ENCODE measurements at places on chromosomes 5 and 9.

GRCh38 chr5:150059623-150060022 is 26.7 kb downstream of the CSF1R start:
- DNase-seq = no peak

DNA sequence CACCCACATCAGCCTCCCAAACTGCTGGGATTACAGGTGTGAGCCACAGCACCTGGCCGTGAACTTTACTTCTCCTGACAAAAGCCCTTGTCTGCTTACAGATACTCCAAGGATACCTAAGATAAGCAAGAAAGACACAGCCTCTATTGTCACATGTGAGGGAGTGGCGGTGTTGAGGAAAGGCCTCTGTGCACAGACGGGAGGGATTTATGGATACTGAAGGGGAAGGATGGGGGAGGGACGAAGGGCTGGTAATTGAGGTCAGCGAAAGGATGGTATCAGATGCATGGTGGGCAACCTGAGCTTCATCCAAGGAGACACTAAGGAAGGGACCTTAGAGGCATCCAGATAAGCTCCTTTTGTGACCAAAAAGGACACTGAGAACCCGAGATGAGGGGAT is 66.7 kb upstream of the CKMT2 start:
- DNase-seq = no peak

DNA sequence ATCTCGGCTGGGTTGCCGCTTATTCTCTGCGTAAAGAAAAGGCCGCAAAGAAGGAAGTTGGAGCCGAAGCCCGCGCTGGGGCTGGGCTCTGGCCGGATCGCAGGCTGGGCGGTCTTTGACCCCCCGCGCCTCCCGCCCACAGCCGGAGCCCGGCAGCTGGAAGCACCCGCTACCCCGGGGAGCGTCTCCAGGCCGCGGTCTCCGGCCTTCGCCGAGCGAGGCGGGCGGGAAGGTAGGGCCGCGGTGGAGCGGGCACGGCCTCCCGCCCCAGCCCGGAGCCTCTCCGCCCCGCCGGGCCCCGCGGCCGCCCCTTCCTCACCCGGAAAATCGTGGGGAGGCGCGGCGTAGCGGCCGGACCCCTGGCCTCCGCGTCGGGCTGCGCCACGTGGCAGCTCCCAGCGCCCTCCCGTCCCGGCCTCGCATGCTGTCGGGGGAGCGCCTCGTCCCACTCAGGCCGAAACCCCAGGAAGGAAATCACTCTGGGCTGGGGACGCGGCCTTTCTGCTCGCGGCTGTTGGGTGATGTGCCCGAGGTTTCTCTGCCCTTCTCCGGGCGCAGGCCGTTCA is 12.0 kb downstream of the FOXD1 start:
- peak; percentile 4 for DNase-seq

DNA sequence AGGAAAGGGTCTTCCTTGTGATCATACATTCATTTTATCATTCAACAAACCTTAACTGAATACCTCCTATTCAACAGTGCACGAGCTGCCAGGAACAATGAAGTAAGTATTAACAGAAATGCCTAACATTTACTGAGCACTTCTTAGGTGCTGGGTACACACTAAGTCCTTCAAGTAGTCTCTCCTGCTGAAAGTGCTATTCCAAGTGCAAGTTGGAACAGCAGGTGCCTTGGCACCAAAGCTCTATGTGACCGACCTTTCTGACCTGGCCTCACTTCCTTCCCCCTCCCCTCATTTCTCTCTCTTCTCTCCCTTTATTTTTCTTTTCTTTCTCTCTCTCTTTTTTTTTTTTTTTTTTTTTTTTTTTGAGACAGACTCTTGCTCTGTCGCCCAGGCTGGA is 94.5 kb downstream of the GRIA1 start:
- no peak for DNase-seq

DNA sequence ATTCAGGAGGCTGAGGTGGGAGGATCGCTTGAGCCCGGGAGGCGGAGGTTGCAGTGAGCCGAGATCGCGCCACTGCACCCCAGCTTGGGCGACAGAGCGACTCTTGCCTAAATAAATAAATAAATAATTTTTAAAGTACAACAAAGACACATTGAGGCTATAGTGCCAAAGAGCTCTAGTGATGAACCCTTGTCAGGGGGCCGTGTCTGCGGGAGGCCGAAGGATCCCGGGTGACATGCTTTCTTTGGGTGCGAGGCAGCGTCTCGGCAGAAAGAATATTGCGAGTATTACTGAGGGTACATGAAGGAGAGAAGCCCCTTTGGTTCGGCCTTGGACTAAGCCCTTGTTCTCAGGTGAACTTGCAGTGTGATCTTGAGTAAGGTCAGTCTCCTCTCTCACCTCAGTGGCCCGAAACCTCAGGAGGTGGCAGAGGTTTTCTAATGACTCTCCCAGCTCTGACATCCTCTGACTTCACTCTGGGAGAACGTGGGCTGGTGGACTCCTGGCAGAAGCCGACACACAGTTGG is 397 bp upstream of the RECK start:
- DNase-seq = no peak

DNA sequence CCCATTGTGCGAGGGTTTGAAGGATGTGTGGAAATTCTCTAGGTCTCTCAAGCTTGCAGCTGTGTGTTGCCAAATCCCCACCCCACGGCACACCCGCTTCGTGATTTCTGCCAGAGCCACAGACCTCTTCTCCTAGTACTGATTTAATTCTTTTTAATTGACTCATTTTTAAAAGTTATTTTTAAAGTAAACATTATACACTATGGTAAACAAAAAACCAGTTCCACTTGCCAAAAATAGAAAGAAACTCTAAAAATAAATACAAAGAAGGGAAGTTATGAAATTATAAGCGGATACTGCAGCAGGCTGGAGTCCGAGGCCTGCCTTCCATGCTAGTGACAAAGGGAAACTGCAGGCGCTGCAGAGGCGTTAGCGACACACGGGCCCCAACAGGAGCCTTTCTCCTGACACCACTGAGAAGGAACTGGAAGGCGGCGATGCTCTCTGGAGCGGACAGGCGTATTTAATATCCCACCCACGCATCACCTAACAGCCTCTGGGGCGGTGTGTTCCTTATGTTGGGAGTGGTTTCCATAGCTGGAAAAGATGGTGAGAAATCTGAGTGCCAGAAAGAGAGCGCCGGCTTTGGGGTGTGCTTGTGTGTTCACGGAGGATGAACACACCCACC is 122.5 kb downstream of the COL23A1 start:
- DNase-seq = peak; percentile 55

- no peak for DNase-seq
These were observed 358.9 kb downstream of the ACTL7B start for GRCh38 chr9:108496846-108497245.

GRCh38 chr5:176490301-176490700 is 42.1 kb downstream of the FAF2 start:
- DNase-seq = no peak

- peak; percentile 81 for DNase-seq
These were observed 146.8 kb upstream of the IQGAP2 start for GRCh38 chr5:76256116-76256889.

DNA sequence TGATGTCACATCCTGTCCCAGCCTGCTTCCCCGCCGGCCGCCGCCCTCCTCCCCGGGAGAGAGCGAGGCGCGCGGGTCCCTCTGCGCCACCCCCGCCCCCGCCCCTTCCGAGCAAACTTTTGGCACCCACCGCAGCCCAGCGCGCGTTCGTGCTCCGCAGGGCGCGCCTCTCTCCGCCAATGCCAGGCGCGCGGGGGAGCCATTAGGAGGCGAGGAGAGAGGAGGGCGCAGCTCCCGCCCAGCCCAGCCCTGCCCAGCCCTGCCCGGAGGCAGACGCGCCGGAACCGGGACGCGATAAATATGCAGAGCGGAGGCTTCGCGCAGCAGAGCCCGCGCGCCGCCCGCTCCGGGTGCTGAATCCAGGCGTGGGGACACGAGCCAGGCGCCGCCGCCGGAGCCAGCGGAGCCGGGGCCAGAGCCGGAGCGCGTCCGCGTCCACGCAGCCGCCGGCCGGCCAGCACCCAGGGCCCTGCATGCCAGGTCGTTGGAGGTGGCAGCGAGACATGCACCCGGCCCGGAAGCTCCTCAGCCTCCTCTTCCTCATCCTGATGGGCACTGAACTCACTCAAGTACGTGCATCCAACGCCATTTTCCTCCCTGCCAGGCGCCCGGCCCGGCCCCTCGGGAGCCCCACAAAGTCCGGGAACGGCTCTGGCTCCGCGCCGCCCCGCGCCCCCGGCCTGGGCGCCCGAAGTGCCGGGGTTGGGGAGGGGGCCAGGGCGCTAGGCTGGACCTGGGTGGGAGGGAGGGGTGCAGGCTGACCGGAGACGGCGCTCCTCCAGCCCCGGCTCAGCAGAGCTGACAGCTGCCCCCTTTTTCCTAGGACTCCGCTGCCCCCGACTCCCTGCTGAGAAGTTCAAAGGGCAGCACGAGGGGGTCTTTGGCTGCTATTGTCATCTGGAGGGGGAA is 12.0 kb upstream of the OLFM1 start:
- peak; percentile 80 for DNase-seq

DNA sequence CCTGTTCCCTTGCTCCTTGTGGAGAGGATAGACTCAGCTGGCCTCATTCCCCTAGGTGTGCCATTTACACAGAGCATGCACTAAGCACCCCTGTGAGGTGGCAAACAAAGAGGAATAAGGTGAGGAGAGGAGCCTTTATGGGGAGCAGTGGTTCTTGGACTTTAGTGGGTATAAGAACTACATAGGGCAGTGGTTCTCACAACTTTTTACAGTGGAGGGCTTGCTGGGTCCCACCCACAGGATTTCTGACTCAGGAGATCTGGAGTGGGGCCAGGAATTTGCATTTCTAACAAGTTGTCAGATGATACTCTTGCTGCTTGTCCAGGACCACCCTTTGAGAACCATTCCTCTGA is 42.0 kb downstream of the CSF1R start:
- DNase-seq = peak; percentile 72

DNA sequence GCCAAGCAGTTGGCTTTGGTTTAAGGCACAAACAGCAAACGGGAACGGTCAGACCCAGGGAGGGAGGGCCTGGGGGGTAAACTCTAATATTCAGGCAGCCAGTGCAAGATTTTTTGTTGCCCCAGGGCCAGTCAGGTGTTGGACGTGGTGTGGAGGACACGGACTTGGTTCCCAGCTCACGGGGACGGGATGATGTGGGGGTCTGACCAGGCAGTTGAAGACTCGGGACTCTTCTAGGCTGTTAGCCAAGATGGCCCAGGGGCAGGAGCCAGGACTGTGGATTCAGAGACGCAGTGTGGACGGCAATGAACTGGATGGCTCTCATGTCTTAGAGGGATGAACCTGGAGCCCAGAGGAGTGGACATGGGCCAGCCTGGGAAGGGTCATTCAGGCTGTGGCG is 169.2 kb downstream of the C9orf50 start:
- no peak for DNase-seq

GRCh38 chr5:110179321-110179720 is 489.6 kb downstream of the MAN2A1 start:
- no peak for DNase-seq

GRCh38 chr5:65149827-65150226 is 331.9 kb downstream of the ADAMTS6 start:
- no peak for DNase-seq

DNA sequence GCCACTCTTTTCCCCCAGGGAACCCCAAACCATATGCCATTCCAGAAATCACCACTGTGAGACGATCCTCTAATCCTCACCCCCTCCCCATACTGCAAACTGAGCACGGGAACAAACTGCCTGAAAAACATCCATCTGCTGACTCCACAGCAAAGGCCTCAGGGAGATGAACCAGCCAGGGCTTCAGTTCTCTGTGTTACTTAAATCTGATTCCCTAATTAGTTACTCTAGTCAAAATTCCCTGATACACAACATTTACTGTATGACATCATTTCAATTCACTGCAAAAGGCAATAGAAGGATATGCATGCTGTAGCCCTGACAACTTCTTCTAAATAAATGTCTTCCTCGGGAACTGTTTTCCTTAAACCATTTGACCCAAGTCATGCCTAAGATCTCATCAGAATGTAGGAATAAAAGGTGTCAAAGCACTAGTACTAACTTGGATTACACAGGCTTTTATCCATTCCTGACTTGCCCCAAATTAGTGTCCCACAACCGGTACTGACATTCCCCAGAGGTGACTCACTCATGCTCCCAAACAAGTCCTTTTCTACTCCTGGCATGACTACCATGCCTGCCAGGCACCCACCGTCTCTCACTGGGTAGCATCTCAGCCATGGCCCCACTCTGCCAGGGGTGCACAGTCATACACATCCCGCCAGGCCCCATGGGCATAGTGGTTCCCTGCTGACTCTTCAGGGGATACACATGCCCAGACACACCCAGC is 35.0 kb downstream of the MTX3 start:
- peak; percentile 78 for DNase-seq

DNA sequence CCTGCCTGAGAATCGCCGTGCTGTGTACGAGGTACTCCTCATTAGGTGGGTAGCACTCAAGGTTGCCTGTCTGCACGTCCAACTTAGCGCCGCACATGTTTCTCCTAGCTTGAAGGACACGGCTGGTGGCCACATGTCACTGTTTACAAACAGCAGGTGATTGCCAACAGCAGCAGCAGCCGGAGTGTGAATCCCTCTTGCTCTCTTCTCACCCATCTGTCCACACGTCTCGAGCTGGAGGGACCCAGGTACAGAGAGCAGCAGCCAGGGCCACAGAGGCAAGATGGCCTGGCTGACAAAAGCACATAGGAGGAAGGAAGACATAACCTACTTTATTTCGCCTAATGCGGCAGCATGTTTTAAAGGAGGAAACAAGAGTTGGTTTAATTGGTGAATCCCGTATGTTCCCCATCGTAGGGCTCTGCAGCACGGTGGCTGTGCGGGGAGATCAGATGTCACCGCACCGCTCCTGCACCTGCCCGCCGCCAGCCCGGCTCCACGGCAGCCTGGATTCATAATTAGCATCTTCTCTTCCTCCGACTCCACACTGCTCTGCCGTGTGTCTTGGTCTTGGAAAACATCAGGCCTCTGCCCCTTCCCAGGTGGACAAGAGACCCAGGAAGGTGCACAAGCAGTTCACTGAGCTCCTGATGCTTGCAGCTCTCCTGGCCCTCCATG is 201.6 kb upstream of the IRX1 start:
- no peak for DNase-seq

DNA sequence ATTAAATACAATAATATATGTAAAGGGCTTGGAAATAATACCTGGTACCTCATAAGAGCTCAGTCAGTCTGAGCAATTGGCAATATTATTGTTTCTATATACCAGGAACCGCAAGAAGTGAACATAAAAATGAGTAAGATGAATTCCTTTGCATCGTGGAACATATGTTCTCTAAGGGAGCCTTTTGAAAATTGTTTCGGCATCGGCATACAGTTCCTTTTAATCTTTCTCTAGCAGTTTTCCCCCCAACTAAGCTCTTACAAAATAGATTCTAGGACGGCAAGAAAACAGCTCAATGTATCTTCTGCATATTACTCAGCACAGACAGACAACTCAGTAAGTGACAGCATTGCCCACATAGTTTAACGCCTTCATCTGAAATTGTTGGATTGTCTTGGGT is 426.6 kb upstream of the WWC1 start:
- no peak for DNase-seq

- DNase-seq = no peak
These were observed 169.9 kb downstream of the PARP8 start for GRCh38 chr5:50836356-50836755.

DNA sequence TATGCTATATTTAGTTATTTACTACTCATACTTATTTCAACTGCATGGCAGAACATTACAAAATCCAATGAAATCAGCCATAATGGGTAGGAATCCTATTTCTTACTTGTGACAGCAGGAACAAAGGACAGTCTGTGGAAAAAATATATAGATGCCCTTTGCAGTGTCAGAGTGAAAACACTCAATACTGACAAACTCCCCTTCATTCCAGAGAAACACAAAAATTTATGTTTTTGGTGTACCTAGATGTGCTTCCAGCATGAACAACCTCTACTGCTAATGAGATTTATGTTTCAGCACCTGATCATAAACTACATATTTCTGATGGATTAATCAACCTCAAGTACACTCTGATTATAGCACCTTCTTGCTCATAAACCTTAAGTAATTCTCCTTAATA is 132.4 kb downstream of the CDH10 start:
- no peak for DNase-seq
